ENCODE measurements at places on chromosomes 1 and 21.

DNA sequence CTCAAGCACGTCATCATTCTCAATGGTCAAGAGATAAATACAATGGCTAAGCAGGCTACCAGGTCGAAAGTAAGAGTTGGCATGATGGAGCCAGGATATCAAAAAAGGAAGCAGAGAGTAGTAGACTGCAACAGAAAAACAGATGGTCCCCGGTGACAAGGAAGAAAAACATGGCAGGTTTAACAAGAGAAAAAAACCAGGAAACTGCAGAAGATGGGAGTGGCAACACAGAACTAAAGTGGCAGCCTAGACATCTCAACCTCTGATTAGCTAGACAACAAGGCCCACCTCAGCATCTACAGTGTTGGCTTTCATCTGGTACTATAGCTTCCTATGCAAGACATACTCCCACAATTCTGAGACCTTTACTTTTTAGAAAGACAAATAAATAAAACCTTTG, 3.1 kb downstream of the UBR4 start:
- DNase-seq: no peak

GRCh38 chr1:100832694-100833428, 61.8 kb downstream of the EXTL2 start:
- DNase-seq: no peak

- DNase-seq: no peak
Measured at GRCh38 chr21:33937146-33937545, 21.5 kb upstream of the ATP5PO start.

DNA sequence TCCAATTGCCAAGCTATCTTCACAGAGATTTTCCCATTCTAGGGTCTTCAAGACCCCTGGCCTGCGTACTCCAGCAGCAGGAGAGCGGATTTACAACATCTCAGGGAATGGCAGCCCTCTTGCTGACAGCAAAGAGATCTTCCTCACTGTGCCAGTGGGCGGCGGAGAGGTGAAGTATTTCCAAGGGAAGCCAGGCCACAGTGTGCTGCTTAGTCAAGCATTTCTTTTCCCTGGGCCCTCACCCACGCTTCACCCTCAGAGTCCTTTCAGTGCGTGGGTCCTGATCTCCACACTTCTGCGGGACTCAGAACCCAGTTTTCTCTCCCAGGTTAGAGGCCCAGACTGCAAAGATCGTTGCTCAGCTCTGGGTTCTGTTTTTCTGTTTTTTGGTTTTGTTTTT, 13.1 kb downstream of the CDCA8 start:
- no peak for DNase-seq

- no peak for DNase-seq
Measured at GRCh38 chr1:41742219-41742618, 176.5 kb downstream of the HIVEP3 start.

GRCh38 chr21:45335761-45336534, 48.3 kb upstream of the POFUT2 start:
- DNase-seq: no peak

DNA sequence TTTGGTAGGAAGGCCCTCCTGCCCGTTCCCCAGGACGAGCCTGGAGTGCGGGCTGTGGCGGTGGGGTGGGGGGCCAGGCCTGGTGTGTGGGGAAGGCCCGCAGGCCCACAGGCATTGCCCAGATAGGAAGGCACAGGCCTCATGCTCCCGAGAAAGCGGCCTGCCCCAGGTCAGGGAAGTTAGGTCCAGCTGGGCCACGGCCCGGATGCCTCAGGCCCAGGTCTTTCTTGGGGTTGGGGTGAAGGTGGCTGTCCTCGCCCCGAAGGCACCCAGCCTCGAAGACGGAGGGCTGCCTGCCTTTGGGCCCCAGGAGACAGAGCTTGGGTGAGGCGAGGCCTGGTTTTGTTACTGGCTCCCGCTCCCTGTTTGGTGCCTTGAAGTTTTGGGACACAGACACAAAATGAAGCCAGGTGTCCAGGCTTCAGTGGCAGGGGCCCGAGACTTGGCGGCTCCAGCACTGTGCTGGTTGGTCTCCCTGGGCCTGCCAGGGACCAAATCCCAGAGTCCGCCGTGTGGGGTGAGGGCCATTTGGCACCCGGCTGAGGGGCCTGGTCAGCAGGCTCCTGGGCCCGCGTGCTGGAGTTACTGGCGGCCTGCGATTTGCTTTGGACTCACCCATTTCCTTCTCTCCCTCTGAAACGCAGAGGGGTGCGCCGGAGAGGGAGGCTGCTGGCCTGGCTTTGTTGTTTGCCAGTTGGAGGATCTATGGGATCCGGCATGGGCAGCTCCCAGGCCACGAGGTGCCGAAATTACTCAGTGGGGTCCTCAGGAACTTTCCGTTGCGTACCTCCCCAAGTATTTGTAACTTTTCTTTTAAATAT, 2.0 kb downstream of the SKI start:
- no peak for DNase-seq

- DNase-seq: no peak
Measured at GRCh38 chr1:17098446-17099317, 20.6 kb downstream of the PADI2 start.

GRCh38 chr1:163248064-163248463, 45.3 kb upstream of the RGS5 start:
- no peak for DNase-seq
